Mammary microvascular endothelial cell (primary cell): ENCODE measurements at places on chromosomes 12 and 14. TPM values are rescaled to one million over a fixed set of nuclear protein-coding genes. Genes with fewer than 3 reads are reported as not detected.

RPS26 gene
- total RNA-seq, result 2,120 and 2,289 TPM in 2 replicates

CCDC196 gene
- not detected in 2 replicates for total RNA-seq

SDSL gene
- total RNA-seq, result 6.3 and 7.7 TPM in 2 replicates

CARMIL3 gene
- total RNA-seq, result 0.05 TPM in 1 of 2 replicates, not detected in the other

NFATC4 gene
- total RNA-seq, result 4.1 and 9.0 TPM in 2 replicates

KIF26A gene
- 7.3 and 9.4 TPM in 2 replicates for total RNA-seq

FKBP3 gene
- 55.7 and 55.9 TPM in 2 replicates for total RNA-seq
